ENCODE measurements at places on chromosomes 5 and 9.

DNA sequence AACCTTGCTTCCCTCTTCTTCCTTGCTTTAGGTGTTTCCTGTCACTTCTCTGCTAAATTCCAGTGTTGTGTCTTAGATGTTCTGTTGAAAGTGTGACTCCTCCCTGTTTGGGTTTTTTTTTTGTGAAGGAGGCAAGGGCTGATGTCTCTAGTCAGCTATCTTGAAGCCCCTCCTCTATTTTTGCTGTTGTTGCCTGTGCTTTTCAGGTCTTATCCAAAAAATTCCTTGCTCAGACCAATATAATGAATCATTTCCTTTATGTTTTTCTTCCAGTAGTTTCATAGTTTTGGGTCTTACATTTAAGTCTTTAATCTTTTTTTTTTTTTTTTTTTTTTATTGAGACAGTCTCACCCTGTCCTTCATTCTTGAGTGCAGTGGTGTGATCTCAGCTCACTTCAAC lies 22.3 kb downstream of the RIC1 start:
- no peak for DNase-seq

GRCh38 chr9:136711751-136712689 lies at the start of gene DIPK1B:
Gene DIPK1B (plus strand): TSS chr9:136712572. CDS start chr9:136712666, 94 bp downstream.
- DNase-seq = no peak

- DNase-seq = no peak
Observed at GRCh38 chr9:73583576-73583975, 431.9 kb downstream of the ANXA1 start.

DNA sequence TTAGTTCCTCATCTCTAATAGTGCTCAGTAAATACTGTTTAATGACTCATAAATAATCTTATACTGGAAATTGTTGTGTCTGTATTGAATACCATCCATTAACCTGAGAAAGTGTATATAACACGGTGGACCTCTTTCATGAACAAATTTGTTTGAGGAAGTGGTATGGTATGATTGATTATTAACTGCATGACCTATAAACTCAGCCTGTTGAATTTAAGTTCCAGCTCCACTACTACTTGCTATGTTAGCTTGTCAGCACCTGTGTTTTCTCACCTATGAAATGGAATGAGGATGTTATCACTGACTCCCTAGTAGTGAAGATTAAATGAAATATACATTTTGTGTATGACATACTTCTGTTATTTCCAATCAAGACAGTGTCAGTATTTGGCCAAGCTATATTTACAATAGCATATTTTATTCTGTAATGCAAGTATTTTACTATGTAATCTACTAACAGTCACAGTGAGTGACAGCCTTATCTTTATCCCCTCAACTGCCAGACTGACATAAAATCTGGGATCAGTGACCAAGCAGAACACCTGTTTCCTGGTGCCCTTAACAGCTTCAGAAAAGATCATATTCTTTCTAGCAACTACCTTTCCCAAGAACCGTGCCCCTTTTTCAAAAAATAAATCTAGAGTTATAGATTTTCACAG lies 77.3 kb upstream of the ITGA1 start:
- no peak for DNase-seq

DNA sequence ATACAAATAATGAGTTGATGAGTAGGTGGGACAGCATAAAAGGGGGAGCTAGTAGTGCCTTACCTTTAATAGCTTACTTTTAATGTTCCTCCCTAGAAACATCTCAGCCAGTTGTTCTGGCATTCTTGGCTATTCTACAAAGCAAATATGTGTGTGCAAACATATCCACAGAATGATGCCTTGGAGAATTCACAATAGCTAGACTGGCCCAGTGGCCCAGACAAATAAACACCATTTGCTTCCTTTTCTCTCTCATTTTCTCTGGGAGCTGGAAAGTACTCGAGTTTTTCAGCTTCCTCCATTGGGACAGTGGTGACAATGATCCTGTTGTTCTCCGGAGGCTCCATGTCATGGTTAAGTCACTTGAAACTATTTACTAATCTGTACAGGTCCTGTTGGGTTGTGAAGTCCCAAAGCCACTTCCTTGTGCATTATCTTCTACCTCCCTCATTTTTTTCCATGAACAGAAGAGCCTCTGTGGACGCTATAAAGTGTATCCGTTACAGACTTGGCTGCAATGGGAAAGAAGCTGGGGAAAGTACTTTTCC lies 122.9 kb downstream of the DMAC1 start:
- no peak for DNase-seq

- DNase-seq = no peak
Observed at GRCh38 chr5:153485641-153486040, 4.8 kb upstream of the GRIA1 start.

- no peak for DNase-seq
Observed at GRCh38 chr9:136160381-136160841, 41.7 kb upstream of the TMEM250 start.

DNA sequence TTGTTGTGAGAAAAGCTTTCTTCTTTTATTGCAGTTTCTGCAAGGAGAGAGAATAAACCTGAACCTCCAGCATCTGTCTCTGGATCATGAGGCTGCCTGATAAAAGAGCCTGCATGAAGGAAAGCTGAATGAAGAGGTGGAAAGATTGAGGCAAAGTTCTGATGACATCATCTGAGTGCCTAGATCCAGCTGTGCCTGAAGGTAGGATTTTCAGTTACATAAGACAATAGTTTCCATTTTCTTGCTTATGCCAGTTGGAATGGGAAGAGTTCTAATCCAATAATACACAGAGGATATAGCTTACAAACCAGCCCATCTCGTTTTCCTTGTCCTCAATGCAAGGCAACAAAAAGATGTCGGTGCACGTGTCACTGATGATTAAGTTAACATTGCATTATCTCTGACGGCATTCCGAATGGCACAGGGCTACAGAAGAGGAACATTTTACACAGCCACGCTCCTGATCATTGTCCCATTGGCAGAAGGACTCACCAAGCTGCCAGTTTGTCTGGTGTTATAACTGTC lies 105.5 kb upstream of the ERCC6L2 start:
- DNase-seq = no peak

DNA sequence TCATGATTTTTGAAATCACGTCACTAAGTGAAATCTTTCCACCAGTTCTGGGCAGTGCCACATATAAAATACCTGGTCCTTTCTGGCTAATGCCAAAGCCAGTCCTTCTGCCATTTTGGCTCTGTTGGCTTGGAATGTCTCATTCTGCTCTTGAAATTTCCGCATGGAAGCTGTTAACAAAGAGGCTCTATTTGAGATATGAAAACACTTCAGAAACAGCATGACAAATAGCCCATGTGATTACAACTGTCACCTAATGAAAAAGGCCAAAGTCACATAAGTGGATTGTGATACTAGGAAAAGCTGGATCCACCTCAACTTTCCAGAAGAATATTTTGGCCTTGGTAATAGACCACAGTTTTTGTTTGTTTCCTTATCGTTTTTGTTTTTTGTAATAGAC lies 12.8 kb downstream of the GOLGA1 start:
- DNase-seq = no peak

DNA sequence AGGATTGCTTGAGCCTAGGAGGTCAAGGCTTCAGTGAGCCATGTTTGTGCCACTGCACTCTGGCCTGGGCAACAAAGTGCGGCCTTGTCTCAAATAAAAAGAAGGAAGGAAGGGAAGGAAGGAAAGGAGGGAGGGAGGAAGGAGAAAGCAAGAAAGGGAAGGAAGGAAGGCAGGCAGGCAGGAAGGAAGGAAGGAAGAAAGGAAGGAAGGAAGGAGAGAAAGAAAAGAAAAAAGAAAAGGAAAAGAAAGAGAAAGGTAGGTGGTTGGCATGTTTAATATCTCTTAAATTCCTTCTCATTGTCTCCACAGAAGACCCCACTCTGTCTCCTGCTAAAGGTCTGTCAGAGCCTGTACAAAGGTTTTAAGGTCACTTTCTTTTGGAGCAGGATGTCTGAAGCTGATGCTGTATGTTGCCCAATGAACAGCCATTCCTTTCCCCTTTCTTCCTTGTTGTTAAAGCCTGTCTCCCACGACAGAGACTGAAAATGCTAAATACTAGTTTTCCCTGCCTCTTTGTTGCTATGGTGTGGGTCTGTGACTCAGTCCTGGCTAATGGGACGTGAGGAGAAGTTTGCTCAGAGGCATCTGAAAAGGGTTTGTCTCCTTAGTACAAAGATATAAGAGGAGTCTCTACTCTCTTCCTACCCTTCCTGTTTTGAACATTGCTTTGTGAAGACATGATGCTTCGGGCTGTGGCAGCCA lies 213.3 kb downstream of the PCSK1 start:
- peak; percentile 4 for DNase-seq

DNA sequence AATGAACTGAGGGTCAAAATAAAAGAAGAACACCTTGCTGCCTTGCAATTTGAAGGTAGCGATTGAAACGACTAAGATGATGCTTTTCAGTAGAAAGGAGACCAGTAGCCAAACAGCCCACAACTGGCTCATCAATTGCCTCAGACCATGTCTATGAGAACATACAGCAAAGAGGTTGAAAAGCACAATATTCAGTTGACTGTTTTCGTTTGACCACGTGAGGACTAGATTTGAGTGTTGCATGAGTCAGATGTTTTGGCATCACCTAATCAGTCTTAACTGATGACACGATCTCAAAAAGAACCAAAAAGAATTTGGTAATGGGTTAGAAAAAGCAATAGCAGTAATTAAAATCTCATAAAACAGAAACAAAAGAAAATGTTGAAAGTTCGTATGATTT lies 82.7 kb upstream of the IL7R start:
- DNase-seq = peak; percentile 47

DNA sequence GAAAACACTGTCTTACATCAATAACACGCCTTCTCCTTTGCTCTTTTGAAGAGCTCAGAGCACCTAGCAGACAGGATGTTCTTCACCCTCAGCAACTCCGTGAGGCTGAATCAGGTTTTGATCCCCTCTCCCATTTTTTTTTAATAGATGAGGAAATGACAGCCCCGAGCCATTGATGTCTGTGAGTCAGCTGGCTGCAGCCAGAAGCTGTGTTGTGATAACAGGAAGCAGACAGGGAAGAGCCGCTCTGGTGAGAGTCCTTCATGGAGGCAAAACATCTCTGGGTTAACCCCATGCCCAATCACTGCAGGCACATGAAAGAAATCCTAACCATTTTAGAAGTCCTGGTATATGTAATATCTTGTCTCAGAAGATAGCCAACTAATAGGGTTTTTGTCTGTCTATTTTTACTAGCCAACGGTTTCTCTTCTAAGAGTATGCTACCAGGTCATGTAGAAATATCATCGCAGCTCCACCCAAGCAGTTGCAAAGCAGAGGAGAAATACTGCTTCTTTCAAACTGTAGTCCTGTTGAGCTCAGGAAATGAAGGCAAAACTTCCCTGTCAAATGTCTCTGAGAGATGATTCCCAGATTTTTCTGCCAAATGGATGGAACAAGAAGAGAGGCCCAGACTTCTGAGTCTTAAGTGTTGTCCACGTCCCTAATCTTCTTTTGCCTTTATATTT lies 568.9 kb downstream of the CCDC171 start:
- no peak for DNase-seq

Measured in activated CD4-positive, alpha-beta T cell treated with anti-CD3 and anti-CD28 coated beads for 48 hours (primary cell).